ENCODE measurements at places on chromosomes 6 and 20.
A peak's percentile ranks its signal among the peaks of the same experiment; 100 is the strongest.

GRCh38 chr6:50654155-50654554, 59.2 kb upstream of the TFAP2D start:
- no peak for DNase-seq

DNA sequence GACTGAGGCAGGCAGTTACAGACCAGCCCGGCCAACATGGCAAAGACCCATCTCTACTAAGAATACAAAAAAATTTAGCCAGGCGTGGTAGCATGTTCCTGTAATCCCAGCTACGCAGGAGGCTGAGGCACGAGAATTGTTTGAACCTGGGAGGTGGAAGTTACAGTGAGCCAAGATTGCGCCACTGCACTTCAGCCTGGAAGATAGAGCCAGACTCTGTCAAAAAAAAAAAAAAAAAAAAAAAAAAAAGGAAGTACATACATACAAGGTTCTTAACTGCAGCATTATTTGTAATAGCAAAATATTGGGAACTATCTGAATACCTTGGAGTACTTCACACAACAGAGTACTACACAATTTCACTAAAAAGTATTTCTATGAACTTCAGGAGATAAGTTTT, 183.5 kb upstream of the OLIG3 start:
- no peak for DNase-seq

GRCh38 chr20:34525709-34526416, 9.6 kb downstream of the DYNLRB1 start:
- peak; percentile 75 for DNase-seq

DNA sequence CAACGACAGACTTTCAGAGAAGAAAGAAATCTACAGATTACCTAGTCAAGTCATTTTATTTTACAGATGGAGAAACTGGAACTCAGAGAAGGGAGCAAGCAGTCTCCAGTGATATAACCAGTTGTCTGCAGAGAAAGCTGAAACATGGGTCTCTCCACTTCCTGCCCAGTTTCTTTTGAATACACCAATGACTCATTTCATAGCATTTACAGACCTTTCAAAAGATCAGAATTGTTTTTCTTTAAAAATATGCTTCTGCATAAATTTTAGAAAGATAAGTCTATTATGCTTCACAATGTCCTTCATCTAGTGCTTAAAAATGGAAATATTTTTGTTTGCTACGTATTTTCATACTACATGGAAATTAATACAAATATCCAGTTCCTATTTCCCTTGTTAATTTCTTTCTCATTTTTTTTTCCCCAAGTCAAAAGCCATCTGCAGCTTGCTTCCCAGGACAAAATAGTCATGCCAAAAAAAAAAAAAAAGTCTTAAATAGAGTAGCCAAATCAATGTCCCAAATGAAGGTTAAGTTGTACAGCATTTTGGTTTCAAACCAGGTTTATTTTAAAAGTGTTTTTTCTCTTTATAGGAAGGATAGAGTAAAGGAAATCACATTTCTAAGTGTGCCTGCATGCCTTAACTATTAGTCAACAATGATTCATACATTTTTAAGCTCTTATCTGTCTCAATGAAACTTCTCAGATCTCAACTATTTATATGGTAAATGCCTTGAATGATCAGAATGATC, 36.9 kb downstream of the ARHGAP18 start:
- DNase-seq, result no peak

GRCh38 chr6:71383901-71384489, 95.4 kb downstream of the OGFRL1 start:
- DNase-seq, result no peak

- DNase-seq, result no peak
Measured at GRCh38 chr6:105817961-105818360, 268.2 kb upstream of the PRDM1 start.

DNA sequence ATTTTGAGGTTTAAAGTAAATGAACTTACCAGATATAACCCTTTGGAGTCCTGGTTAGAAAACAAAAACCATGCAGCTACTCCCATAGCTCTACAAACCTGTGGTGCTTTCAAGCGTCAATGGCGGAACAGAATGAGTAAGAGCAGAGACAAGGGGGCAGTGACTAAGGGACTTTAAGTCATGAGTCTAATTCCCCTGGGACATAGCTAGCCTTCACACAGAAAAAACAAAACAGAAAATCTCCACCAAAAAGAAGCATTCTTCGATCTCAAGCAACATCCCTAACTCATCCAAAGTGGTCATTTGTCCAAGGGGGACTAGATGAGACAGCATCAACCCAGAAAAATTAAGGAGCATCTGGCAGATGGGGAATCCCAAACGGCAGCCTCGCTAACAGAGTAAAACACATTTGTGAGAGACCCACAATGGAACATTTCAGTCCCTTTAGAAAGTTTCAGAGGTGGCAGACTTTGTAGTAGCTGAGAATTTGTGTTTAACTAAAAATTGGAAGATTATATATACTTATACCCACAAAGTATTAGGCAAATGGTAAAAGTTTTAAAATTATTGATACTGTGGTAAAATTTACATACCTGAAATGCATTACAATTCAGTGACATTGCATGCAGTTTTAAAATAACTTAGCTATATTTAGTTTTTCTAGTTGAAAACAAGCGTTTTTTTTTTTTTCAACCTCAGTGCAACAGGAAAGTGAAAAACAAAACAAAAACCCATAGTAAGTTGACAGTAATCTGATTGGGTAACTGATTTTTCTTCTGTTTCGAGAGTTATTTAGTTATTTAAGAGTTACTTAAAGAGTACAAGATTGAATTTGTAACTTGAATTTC, 67.5 kb downstream of the KCNQ5 start:
- no peak for DNase-seq

- DNase-seq, result no peak
Measured at GRCh38 chr6:91166271-91167046, 579.6 kb upstream of the MAP3K7 start.

DNA sequence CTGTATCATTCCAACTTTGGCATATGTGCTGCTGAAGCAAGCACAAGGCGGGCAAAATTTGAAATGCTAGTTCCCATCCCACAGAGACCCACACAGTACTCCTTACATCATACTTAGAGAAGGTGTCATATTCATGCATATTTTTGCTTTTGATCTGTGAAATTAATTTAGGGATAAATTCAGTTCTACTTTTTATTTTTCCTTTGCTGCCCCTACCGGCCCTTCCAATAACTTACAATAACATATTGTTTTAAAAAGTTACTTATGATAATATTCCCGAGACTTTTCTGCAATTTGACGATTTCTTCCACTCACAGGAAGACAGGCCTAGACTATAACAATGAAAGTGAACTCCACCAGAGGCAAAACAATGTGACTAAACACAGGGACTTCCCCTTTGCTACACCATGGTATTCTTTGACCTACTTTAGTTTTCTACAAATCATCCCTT, 35.0 kb downstream of the SESN1 start:
- no peak for DNase-seq

DNA sequence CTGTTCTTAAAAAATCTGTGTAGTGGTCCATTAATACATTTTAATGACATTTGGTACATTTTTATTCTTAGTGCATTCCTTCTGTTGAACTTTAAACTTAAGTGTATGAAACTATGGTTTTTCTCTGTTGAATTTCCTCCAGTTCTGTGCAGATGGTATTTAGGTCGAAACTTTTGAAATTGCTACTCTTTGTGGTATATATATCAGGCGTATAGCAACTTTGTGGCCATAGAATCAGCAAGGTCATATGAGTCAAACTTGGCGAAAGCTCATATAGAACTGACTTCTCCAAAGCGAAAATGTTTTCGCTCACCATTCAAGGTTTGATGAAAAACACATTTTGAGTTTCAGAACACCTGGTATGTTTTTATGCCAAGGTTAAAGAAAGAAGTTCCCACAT, 93.7 kb downstream of the MAP3K4 start:
- no peak for DNase-seq

- DNase-seq, result no peak
Measured at GRCh38 chr6:116012951-116013350, 47.7 kb downstream of the FRK start.
